Upper lobe of left lung (tissue), 6 donors: ENCODE measurements at places on chromosomes 6 and 20.
A peak's percentile ranks its signal among the peaks of the same experiment; 100 is the strongest.

- DNase-seq, result peak; percentile 43
Measured at GRCh38 chr6:3001773-3002293, 2.1 kb downstream of the NQO2 start.

DNA sequence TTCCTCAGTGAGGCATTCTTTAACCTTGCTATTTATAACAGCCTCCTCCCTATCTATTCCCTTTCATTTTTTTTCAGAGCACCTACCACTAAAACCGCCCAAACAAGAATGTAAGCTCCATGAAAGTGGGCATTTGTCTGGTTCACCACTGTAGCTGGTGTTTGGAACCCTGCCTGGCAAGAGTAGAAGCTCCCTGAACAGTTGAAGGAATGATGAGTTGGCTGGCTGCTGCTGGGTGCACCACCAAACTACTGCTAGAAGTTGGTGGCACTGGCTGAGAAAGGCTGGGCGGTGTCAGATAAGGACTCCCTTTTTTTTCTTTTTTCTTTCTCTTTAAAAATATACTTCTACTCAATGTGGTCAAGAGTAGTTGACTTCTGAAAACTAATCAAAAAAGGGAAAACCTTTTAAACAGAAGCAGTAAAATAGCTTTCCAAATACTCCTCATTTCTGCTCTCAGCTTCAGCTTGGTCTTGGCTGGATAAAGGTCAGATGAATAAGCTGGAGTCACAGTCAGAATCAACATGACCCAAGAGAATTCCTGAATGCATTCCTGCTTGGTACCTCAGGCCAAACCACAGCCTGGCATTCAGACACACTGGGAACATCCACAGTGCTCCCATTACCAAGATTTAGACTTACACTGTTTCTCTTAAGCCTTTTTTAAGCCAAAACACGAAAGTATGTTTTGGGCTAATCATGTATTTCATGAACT lies 38.0 kb downstream of the RTN4IP1 start:
- no peak for DNase-seq

GRCh38 chr20:15475483-15475882 lies 1097.8 kb downstream of the KIF16B start:
- DNase-seq, result peak; percentile 82

GRCh38 chr20:20406306-20406705 lies 38.4 kb downstream of the INSM1 start:
- no peak for DNase-seq

GRCh38 chr6:114863610-114864009 lies 520.8 kb upstream of the HS3ST5 start:
- DNase-seq, result no peak
